ENCODE measurements at places on chromosomes 1 and 21. TPM values are rescaled to one million over a fixed set of nuclear protein-coding genes. Genes with fewer than 3 reads are reported as not detected.

GRCh38 chr1:109133815-109134214 is 19.9 kb downstream of the ELAPOR1 start:
- DNase-seq = peak; percentile 20
- no peaks in the 10 kb centered on the region for H3K27me3 ChIP-seq
- peak overlapping the region; percentile 72 for H3K27ac ChIP-seq
- H3K4me1 ChIP-seq = no peaks in the 10 kb centered on the region
- no peaks in the 10 kb centered on the region for H3K36me3 ChIP-seq

DNA sequence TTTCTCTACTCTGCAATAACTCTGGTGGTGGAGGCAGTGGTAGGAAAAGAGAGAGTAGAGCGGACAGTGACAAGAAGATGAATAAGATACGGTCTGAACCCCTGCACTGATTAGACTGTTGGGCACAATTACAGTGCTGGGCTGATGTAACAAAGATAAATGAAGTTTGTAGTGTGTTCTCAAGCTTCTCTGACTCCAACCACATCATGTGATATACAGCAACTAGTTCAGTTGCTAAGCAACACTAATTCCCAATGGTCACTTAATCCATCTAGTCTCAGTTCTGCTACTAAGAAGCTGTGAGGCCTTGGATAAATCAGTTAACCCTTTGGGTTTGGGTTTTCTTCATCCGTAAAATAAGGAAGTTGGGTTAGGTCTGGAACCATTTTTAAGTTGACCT is 17.3 kb downstream of the DDR2 start:
- H3K36me3 ChIP-seq = no peaks in the 10 kb centered on the region
- H3K27me3 ChIP-seq = no peaks in the 10 kb centered on the region
- H3K4me1 ChIP-seq = no peaks in the 10 kb centered on the region

DNA sequence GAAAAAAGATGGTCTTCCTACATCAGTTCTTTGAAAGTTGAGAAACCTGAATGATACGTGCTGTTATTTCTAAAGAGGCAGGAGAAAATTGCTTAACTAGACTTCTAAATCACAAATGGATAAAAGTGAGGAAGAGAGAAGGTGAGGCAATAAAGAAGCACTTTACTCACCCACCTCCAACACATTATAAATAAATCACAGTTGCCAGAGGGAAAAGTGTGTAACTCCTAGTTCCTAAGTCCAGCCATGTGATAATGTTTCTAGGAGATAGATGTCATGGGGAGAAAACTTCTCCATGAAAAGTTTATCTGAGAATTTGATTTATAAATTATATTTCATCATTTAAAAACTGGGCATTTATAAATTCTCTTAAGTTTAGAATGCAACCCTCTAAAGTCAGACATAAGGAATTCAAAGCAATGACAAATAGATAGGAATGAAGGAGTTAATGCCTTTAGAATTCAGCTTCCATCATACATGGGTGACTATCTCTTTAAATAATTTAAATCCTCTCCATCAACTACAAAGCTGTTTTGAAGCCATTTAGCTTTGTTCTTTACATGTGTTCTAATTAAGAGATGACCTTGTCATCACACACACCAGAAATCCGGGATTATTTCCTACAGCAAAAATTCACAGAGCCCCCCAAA is 60.0 kb downstream of the NRIP1 start:
- no peak overlapping the region for H3K4me3 ChIP-seq
- H3K36me3 ChIP-seq = no peaks in the 10 kb centered on the region
- H3K27ac ChIP-seq = no peak overlapping the region
- no peak for DNase-seq
- H3K4me1 ChIP-seq = peaks cover 57% of the 10 kb centered on the region

DNA sequence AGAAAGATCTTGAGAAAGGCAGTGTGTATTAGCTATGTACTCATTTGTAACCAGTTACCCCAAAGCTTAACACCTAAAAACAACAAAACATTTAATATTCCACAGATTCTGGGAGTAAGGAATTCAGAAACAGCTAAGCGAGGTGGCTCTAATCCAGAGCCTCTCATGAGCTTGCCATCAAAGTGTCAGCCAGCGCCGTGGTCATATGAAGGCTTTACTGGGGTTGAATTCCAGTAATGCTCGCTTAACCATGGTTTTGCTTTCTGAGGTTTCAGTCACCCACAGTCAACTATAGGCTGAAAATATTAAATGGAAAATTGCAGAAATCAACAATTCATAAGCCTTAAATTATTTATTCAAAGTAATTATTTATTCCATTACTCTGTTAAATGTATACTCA is 101.8 kb downstream of the CLIC6 start:
- H3K36me3 ChIP-seq = no peaks in the 10 kb centered on the region
- H3K4me3 ChIP-seq = no peak overlapping the region
- no peaks in the 10 kb centered on the region for H3K4me1 ChIP-seq
- H3K27me3 ChIP-seq = no peaks in the 10 kb centered on the region
- H3K27ac ChIP-seq = no peak overlapping the region

GRCh38 chr1:45721207-45721606 is 29.2 kb downstream of the IPP start:
- H3K27me3 ChIP-seq = no peaks in the 10 kb centered on the region
- no peak overlapping the region for H3K27ac ChIP-seq
- DNase-seq = no peak
- no peaks in the 10 kb centered on the region for H3K4me1 ChIP-seq
- no peaks in the 10 kb centered on the region for H3K36me3 ChIP-seq
- no peak overlapping the region for H3K4me3 ChIP-seq

- no peaks in the 10 kb centered on the region for H3K4me1 ChIP-seq
- no peak overlapping the region for H3K27ac ChIP-seq
- H3K36me3 ChIP-seq = no peaks in the 10 kb centered on the region
- H3K4me3 ChIP-seq = no peak overlapping the region
Measured at GRCh38 chr1:172719694-172720138, 60.8 kb downstream of the FASLG start.

DNA sequence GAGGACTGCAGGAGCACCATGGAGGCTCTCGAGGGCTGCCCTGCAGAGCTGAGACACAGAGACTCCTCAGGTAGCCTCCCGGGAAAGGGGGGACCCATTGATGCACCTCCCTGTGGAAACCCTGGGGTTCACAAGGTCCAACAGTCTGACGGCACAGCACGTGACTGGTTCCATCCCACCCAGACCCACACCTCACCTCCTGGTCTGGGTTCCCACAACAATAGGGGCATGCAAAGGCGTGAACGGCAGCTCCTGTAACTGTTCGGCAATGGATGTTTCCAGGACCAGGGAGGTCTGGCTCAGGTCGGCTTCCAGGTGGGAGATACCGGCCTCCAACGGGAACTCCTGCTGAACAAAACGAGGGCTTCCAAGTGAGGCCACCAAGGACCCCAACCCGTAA is 86.8 kb downstream of the NPHP4 start:
- H3K27ac ChIP-seq = no peak overlapping the region
- peak; percentile 34 for DNase-seq
- H3K27me3 ChIP-seq = no peaks in the 10 kb centered on the region

DNA sequence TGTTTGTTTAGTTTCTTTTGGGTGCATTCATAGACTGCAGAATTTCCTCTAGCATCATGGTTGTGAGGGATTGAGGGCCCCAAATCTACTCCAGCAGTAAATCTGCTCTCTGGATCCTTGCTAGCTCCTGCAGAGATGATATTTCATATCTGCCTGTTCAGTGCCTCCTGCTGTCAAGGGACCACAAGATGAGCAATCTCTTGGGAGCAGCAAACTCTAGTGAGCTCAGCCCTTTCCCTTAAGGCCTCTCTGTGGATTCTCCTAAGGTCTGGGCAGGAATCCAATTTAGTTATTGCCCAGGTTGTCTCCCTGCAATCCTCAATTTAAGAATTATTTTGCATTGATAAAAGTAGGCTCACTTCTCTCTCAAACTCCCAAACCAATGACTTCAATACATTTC is 76.9 kb downstream of the RGS18 start:
- H3K27ac ChIP-seq = no peak overlapping the region
- no peaks in the 10 kb centered on the region for H3K27me3 ChIP-seq
- no peaks in the 10 kb centered on the region for H3K4me1 ChIP-seq
- no peak for DNase-seq

MROH9 gene
- total RNA-seq = not detected

HTR6 gene
- total RNA-seq = 0.88 TPM

HUNK gene
- 1.8 TPM for total RNA-seq

TNFSF4 gene
- total RNA-seq = 2.5 TPM
